Mesothelial cell of epicardium (in vitro differentiated cells): ENCODE measurements at places on chromosomes 7 and 10. TPM values are rescaled to one million over a fixed set of nuclear protein-coding genes. Genes with fewer than 3 reads are reported as not detected.

ADD3 gene
- total RNA-seq: 98.7 to 104 TPM (median 101 TPM) in 3 replicates

SEMA3E gene
- total RNA-seq: 0.73 to 1.3 TPM (median 0.81 TPM) in 3 replicates

GRCh38 chr7:36949711-36950600, 225.7 kb upstream of the AOAH start:
- no peak for DNase-seq

DNA sequence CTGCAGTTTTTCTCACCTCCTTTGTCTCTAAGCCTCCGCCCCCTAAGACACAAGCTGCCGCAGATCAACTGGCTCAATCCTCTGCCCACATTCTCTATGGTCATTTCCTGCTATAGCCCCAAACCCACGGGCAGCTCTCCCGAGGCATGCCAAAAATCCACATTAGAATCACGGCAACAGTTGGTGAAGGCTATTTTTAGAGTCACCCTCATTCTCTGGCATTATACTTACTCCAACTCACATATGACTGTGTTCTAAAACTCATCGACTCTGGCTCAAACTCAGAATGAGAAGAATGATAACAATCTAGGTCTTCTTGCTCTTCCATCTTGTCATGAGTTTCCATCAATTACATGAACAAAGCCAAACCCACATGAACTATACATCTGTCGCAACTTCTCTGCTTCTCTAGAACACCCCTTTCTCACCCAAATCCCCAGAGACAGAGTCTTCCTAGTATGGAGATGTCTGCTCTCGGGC, 10.9 kb upstream of the KIAA1549 start:
- DNase-seq: no peak

DNA sequence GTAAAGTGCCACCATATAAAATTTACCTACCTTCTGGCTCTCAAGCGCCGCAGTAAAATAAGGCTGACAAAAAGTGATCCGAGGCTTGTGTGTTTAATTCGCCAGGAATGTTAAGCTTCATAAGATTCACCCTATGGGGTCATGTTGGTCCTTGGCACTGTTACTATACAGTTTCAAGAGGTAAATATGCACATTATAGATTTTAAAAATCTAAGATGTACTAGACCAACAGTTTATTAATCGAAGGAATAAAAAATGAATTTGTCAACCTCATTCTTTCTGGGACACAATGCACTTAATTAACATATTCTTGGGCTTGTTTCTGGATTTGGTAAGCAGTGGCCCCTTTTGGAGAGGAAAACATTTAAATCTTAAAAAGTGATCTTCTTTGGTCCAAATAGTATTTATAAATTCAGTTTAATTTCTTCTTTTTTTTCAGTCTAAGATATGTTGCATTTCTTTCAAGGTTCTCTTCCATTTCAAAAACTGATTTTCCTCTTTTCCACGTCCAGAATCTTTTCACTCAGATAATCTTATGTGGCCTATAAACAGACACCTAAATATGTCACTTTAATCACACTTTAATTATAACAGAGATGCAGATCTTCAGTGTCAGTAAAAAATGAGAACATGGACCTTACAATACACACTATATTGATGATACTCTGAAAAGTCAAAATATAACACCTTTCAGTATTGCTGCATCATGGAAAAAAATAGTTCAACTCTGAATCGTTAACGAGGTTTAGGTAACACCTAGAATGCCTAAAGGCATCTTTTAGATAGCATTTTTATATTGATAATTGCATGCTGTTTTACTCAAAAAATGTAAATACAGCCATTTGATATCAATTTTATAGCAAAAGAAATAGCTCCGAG, 3.8 kb upstream of the SKIDA1 start:
- DNase-seq: no peak

- DNase-seq: no peak
Observed at GRCh38 chr10:12540341-12540781, 191.0 kb downstream of the CAMK1D start.

GRCh38 chr7:143519411-143520131, 41.9 kb downstream of the TAS2R41 start:
- no peak for DNase-seq

DNA sequence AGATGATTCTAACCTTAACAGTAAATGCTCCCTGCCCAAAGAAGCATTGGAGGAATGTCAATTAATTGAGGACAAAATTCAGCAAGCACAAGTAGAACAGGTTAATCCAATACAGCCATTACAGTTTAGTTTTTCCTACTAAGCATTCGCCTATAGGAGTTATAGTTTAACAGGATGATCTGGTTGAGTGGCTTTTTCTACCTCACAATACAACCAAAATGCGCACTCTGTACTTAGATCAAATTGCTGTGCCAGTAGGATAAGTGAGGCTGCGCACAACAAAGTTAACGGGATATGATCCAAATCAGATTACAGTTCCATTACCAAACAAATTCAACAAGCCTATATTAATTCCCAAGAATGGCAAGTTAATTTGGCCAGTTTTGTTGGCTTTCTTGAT, 117.1 kb upstream of the TRIM24 start:
- no peak for DNase-seq
